ENCODE measurements at places on chromosomes 11 and 22.
A peak's percentile ranks its signal among the peaks of the same experiment; 100 is the strongest.

DNA sequence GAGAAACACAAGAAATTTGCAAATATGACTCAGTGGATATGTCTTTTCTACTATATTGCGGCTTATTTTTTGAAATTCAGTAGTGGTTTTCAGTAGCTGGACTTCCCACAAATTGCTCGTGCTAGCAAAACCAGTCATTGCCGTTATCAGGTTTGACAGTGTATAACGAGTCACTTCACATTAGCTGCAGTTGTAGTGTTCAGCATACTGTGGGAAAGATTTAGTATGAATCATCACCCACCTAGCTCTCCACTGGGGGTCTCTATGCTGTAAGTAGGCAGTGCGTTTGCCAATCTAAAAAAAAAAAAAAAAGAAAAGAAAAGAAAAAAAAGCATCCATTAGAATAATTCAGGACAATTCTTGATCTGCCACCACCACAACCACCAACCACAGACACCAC, 1318.9 kb downstream of the LRRC4C start:
- DNase-seq, result no peak

DNA sequence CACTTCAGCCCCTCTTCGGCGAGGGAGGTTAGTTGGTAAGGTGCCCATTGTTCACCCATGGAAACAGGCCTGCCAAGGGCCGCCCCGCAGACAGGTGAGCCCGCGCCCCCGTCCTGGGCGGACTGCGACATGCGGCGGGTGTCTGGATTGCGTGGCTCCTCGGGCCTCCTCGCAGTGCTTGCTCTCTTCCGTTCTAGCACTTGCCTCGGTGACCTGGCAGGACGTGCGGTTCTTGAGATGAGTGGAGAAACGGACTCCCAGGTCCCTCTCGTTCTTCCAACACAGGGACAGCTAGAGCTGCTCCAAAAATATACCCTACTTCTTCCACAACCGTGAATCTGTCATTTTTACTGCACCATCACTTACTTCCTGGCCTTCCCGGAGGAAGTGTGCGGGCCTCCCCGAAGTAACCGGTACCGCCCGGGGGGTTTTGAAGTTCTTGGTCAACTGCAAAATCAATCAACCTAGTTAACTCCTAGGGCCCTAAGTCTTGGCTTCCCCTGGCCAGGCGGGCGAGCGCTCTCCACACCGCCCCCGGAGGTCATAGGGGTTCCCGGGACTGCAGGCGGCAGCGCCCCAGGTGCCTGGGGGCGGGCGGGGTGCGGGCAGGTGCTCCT, 745 bp upstream of the ZBTB44 start:
- no peak for DNase-seq

GRCh38 chr11:128877726-128878125, 10.6 kb upstream of the KCNJ1 start:
- no peak for DNase-seq

GRCh38 chr11:80650966-80651365, 1210.1 kb upstream of the TENM4 start:
- no peak for DNase-seq

DNA sequence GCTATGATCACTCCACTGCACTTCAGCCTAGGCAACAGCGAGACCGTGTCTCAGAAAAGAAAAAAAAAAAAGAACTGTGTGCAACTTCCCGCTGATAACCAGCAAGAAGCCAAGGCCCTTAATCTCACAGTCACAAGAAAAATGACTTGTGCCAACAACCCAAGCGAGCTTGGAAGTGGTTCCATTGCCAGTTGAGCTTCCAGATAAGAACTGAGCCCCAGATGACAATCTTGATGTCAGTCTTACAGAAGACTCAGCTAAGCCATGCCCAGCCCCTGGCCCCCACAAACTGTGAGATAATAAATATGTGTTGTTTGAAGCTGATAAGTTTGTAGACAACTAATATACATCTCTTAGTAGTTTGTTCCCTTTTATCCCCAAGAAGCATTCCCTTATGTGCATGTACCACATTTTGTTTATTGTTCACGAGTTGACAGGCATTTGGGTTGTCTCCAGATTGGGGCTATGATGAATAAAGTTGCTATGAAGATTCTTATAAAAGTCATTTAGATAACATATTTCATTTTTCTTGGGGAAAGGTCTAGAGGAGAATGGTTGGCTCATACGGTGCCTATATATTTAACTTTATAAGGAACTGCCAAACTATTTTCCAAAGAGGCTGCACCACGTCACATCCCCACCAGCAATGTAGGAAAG, 85.9 kb downstream of the TIMP3 start:
- DNase-seq, result no peak

GRCh38 chr11:102306817-102307726, 10.2 kb upstream of the BIRC3 start:
- DNase-seq, result peak; percentile 56

- peak; percentile 64 for DNase-seq
Observed at GRCh38 chr11:62786318-62787004, 741 bp upstream of the TMEM179B start.

- DNase-seq, result no peak
Observed at GRCh38 chr11:68950762-68951161, 30.0 kb downstream of the MRGPRD start.

GRCh38 chr22:38656256-38657044, at the start of the genes CBY1 and FAM227A:
Gene CBY1 (plus strand): TSS chr22:38656638. CDS start chr22:38668055, 11,417 bp downstream.
Gene FAM227A (minus strand): TSS chr22:38656392. CDS start chr22:38650168, 6,224 bp downstream.
- peak; percentile 57 for DNase-seq

DNA sequence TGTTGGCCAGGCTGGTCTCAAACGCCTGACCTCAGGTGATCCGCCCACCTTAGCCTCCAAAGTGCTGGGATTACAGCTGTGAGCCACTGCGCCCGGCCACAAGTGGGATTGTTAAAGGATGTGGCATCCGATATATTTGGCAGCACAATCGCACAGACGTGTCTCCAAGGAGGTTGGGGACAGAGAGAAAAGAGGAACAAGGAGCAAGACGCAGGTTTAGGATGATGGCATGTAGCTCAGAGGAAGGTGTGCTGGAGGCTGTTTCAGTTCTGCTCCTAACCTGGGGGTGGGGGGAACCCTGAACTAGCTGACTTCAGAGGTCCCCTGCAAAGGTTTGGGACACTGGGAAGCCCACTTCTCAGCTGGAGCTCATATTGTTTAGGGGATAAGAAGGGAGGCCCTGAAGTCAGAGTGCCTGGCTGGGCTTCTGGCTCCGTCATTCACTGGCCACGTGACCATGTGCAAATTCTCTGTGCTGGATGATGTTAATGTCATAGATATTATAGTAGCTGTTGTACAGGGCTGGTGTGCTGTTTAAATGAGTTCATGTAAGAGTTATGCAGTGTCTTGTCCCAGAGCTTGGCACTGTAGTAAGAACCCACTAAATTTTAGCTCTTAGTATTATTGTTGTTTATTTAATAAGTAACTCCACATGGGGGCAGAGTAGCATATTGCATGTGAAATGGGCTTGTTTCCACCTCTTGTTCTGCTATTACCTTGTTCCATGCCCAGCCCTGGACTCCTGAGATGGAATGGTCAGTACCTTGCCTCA, 129.7 kb downstream of the ST3GAL4 start:
- no peak for DNase-seq

DNA sequence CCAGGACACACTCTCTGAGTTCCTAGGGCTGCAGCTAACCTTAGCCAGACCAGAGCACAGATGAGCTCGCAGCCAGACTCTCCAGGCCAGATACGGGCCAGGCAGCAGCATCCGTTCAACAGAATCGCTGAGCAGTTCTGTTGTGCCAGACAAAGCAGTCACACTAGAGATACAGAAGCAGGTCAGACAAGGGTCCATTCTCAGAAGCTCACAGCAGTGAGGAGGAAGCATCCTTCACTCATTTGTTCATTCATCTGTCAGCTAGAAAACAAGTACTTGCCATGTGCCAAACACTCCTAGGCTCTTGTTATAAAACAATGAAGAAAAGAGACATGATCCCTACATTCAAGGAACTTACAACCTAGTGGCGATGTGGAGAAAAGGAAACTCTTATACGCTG, 2.6 kb downstream of the LMO2 start:
- no peak for DNase-seq

Measured in NCI-H226 (cell line).